HepG2 (cell line): ENCODE measurements at places on chromosomes 2 and 18. TPM values are rescaled to one million over a fixed set of nuclear protein-coding genes. Genes with fewer than 3 reads are reported as not detected.

GRCh38 chr18:47605093-47605492 is 325.4 kb downstream of the SMAD2 start:
- no peaks in the 10 kb centered on the region for H3K4me1 ChIP-seq
- no peak overlapping the region for H3K4me3 ChIP-seq
- no peaks in the 10 kb centered on the region for H3K36me3 ChIP-seq
- no peak overlapping the region for H3K27ac ChIP-seq
- no peaks in the 10 kb centered on the region for H3K27me3 ChIP-seq

GRCh38 chr2:39902103-39902502 is 123.0 kb upstream of the THUMPD2 start:
- no peak overlapping the region for H3K4me3 ChIP-seq
- no peak for DNase-seq
- no peaks in the 10 kb centered on the region for H3K27me3 ChIP-seq
- no peaks in the 10 kb centered on the region for H3K4me1 ChIP-seq
- no peaks in the 10 kb centered on the region for H3K36me3 ChIP-seq
- H3K27ac ChIP-seq, result no peak overlapping the region

DNA sequence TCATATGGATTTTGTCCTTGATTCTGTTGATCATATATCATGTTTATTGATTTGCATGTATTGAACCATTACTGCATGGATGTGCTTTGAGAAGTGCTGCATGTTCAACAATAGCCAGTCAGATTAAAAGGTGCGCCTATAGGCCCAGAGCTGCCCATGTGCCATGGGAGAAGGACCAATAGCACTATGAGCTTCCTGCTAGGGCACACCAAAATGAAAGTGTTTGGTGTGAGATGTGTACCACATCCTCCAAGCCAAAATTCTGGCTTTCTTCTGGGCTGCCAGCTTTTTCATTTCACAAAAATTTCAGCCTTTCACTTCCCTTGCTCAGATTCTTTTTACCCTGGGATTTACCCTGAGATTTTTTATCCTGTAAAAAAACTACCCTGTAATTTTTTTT is 34.8 kb upstream of the MMADHC start:
- H3K36me3 ChIP-seq, result no peaks in the 10 kb centered on the region
- H3K27me3 ChIP-seq, result no peaks in the 10 kb centered on the region
- no peak overlapping the region for H3K4me3 ChIP-seq
- no peak overlapping the region for H3K27ac ChIP-seq

- H3K27me3 ChIP-seq, result no peaks in the 10 kb centered on the region
- H3K27ac ChIP-seq, result no peak overlapping the region
- H3K4me1 ChIP-seq, result no peaks in the 10 kb centered on the region
- DNase-seq, result no peak
Observed at GRCh38 chr18:63433334-63433866, 11.1 kb upstream of the VPS4B start.

- no peak overlapping the region for H3K4me3 ChIP-seq
- H3K36me3 ChIP-seq, result no peaks in the 10 kb centered on the region
- no peaks in the 10 kb centered on the region for H3K27me3 ChIP-seq
- H3K4me1 ChIP-seq, result no peaks in the 10 kb centered on the region
- no peak for DNase-seq
- H3K27ac ChIP-seq, result no peak overlapping the region
Observed at GRCh38 chr2:192122946-192123345, 71.8 kb downstream of the TMEFF2 start.

GRCh38 chr18:39453882-39454281 is 1888.3 kb upstream of the CELF4 start:
- no peaks in the 10 kb centered on the region for H3K36me3 ChIP-seq
- H3K4me3 ChIP-seq, result peak overlapping the region; percentile 19; the same call in 1 of the 2 replicates
- H3K4me1 ChIP-seq, result peaks cover 6% of the 10 kb centered on the region; the same call in 1 of the 2 replicates
- peak; percentile 30 for DNase-seq

GRCh38 chr2:62971936-62972335 is 78.7 kb upstream of the OTX1 start:
- peaks cover 14% of the 10 kb centered on the region for H3K36me3 ChIP-seq
- H3K4me1 ChIP-seq, result no peaks in the 10 kb centered on the region
- H3K4me3 ChIP-seq, result no peak overlapping the region
- no peak for DNase-seq
- H3K27ac ChIP-seq, result no peak overlapping the region
- no peaks in the 10 kb centered on the region for H3K27me3 ChIP-seq

The DNAH7 gene
- total RNA-seq, result 0.07 and 0.09 TPM in 2 replicates
